ENCODE measurements at places on chromosomes 3 and 15.

- DNase-seq, result no peak
These were observed 97.7 kb downstream of the ROBO2 start for GRCh38 chr3:77137559-77137958.

DNA sequence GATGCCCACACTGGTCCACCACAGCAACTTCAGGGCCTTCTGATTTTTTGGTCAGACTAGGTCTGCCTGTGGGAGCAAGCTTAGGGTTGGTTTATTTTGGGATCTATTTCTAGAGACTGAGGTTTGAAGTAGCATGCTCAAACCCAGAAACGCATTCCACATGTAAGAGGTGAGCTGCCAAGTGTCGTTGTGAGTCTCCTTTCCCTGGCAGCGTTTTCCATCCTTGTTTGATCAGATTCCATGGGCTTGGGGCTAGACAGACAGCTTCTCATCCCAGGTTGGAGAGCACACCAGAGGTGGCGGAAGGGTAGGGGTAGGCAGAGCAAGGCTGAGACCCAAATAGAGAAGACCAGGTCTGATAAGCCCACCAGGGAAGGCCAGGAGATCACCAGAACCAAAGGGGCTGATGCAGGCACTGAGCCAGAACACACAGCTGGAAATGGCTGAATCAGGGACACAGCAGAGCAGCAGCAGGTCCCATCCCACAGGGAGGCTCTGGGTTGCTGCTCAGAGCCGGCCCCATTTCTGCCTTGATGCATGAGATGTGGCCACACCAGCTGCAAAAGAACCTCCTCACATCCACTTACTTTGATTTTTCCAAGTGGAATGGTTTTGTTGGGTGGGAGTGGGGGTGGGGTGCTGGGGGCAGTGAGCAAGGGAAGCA lies 186.8 kb downstream of the THSD4 start:
- DNase-seq, result no peak

DNA sequence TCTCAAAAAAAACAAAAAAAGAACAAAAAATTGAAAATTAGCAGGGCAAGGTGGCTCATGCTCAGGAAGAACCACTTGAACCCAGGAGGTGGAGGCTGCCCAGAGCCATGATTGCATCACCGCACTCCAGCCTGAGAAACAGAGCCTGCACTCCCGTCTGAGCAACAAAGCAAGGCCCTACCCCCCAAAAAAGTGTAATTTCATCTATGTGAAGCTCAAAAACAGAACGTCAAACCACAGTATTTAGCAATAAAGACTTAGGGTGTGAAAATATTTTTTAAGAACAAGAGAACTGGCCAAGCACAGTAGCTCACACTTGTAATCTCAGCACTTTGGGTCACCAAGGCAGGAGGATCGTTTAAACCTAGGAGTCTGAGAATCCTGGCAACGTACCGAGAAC lies 38.2 kb downstream of the STAG1 start:
- DNase-seq, result no peak

- no peak for DNase-seq
These were observed 98.4 kb downstream of the SNRPN start for GRCh38 chr15:25053000-25053815.

- peak; percentile 11 for DNase-seq
These were observed 19.1 kb upstream of the EPB42 start for GRCh38 chr15:43239732-43240491.
